ENCODE measurements at places on chromosomes 11 and 22.

DNA sequence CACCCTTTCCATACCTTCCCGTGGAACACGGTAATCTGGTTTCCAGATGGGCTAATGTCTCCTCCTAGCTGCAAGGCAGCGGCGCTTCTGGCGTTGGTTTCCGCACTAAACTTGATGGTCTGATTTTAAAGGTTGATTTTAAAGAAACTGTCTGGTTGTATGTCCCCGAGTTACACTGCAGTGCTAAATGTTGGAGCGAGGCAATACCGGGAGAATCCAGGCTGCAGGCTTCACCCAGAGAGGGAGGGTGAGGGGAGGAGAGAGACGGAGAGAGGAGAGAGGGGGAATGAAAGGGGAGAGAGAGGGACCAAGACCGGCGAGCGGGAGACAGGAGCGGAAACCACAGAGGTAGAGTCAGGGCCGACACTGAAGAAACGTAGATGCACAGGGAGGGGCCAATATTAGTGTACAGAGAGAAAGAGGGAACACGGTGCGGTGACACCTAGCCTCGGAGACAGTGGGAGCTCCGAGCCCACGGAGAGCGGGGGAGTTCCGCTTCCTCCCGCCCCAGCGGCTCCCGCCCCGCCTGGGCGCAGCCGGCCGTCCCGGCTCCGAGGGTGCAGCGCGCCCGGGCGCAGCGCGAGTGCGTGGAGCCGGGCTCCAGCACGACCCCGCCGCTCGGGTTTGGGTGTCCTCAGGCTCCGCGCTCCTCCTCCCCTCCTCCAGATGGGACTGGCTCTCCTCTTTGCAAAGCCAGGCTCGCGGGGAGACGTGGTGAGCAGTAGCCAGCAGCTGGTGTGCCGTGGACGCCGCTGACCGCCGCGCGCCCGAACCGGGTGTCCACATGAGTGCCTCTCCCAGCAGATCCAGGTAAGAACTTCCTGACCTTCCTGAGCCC, 71.9 kb upstream of the GRAMD1B start:
- no peak for DNase-seq

- DNase-seq = no peak
Measured at GRCh38 chr11:86805873-86806310, 5.5 kb downstream of the PRSS23 start.

DNA sequence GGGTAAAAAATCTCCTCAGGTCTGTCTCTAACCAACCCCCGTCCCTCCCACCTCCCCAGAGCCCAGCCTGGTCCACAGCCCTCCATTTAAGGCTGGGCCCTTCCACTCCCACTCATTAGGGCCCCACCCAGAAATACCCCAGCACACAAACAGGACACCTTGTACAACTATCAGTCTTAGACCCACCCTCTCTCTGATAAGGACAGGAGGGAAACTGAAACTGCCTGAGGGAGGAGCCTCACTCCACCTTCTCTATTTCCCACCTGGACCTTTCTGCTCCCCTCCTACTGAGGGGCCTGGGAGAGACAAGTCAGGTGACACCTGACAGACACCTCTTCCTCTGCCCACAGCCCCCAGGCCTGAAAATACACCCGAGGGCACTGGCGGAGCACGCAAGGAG, 90.2 kb downstream of the PLEKHA7 start:
- no peak for DNase-seq

DNA sequence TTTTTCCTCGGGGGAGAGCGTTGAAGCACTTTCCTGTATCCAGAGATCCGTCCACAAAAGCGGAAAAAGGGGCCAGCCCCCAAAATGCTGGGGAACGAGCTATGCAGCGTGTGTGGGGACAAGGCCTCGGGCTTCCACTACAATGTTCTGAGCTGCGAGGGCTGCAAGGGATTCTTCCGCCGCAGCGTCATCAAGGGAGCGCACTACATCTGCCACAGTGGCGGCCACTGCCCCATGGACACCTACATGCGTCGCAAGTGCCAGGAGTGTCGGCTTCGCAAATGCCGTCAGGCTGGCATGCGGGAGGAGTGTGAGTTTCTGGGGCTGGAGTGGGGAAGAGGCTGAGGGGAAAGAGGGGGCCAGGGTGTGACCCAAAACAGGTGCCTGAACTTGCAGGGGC, 2.6 kb downstream of the NR1H3 start:
- no peak for DNase-seq

DNA sequence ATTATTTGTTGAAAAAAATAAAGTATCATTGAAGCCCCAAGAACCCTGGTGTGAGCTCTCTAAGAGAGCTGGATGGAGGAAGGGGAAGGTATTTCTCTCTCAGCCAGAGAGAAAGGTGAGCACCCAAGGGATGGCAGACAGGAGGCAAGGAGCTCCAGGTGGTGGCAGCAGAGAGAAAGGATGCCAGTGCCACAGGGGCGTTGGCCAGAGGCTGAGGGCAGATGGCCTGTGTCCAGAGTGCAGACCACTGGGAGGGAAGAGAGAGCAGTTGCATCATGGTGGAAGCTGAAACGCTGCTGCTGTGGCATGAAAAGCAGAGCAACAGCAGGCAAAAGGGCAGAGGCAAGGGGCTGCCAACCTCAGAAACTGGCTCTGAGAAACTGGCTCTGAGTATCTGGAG, 8.5 kb downstream of the SPON1 start:
- no peak for DNase-seq

DNA sequence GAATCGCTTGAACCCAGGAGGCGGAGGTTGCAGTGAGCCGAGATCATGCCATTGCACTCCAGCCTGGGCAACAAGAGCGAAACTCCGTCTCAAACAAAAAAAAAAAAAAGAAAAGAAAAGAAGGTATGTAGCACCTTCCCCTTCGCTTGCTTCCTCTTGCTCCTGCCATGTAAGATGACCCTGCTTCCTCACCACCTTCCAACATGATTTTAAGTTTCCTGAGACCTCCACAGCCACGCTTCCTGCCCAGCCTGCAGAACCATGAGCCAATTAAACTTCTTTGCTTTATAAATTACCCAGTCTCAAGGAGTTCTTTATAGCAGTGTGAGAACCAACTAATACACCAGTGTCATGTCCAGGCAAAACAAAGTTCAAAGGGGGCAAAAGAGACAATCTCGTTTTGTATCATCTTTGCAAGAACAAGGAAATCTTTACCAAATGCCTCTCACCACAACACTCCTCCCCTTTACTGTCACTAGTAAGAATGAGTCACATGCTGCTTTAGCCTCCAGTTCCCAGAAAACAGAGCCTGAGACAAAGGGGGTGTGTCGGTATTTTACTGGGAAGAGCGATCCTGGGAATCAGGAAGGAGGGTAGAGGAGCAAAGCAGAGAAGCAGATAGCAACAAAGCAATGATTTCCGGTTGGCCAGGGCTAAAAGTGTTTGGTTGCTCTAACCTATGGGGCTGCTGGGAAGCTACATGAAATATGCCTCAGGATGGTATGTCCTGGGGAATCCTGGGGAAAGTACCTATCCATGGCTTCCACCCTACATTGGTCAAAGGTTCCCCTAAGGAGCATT, 10.5 kb upstream of the MCHR1 start:
- DNase-seq = no peak

GRCh38 chr22:36317658-36318271, 64.8 kb downstream of the APOL1 start:
- no peak for DNase-seq

All from AML-193 (cell line).